ENCODE measurements at places on chromosomes 1 and 21. TPM values are rescaled to one million over a fixed set of nuclear protein-coding genes. Genes with fewer than 3 reads are reported as not detected.

- no peak for DNase-seq
Measured at GRCh38 chr1:60732977-60733401, 349.4 kb upstream of the NFIA start.

Gene NOS1AP
- 17.4 TPM for total RNA-seq

GRCh38 chr1:226975259-226976250 lies 35.5 kb downstream of the COQ8A start:
- DNase-seq: no peak

DNA sequence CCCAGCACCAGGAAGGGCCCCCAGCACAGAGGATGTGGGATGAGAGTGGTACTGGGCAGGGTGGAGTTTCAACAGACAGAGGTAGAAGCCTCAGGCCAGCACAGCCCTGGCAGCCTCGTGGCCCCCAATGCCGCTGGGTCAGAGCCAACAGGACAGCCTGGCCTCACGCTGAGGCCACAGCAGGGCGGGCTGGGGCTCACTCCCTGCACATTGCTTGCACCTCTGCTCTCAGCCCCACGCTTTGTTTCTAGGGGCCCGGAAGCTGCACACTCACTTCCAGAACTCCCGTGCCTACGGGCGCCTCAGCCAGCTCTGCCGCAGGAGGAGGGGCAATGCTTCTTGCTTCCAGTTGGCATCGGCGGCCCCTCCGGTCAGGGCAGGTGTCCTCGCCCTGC lies 72.9 kb downstream of the SIK1 start:
- DNase-seq: no peak

DNA sequence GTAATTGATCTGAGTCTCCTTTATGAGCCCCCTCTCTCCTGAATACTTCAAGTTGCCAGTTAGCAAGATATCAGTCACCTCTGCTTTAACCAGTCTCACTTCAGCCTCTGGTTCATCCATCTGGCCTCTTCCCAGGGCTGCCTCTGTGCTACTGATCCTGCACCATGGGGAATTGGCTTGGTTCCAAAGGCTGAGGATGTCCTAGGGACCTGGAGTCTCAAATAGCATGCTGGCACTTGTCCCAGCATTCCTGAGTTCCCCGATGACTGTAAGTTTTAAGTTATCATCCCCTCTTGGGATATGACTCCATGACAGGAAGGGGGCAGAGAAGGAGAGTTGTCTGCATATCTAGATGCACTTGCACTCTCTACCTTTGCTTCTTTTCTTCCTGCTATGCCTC lies 252.0 kb downstream of the PTBP2 start:
- DNase-seq: no peak

Data from left lobe of liver (tissue), 2 donors.